Dermis microvascular lymphatic vessel endothelial cell (primary cell): ENCODE measurements at places on chromosomes 6 and 20.
A peak's percentile ranks its signal among the peaks of the same experiment; 100 is the strongest.

- DNase-seq: no peak
These were observed 3.6 kb downstream of the HLA-DMB start for GRCh38 chr6:32937230-32937633.

- DNase-seq: no peak
These were observed 5.9 kb downstream of the RNASET2 start for GRCh38 chr6:166950443-166950821.

- DNase-seq: no peak
These were observed 117.7 kb downstream of the RPS12 start for GRCh38 chr6:132931936-132932514.

DNA sequence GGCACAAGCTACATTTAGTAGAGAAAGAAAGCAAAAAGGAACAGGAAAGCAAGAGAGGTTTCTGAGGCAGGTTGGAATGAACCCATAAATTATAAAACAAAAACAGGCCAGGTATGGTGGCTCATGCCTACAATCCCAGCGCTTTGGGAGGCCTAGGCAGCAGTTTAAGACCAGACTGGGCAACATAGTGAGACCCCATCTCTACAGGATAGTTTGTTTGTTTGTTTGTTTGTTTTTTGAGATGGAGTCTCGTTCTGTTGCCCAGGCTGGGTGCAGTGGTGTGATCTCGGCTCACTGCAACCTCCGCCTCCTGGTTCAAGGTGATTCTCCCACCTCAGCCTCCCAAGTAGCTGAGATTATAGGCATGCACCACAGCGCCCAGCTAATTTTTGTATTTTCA lies 49.0 kb downstream of the AFG1L start:
- DNase-seq: no peak

GRCh38 chr6:35359744-35360348 lies 17.5 kb downstream of the PPARD start:
- DNase-seq: no peak

- no peak for DNase-seq
These were observed 89.4 kb downstream of the SLC24A3 start for GRCh38 chr20:19301843-19302242.

- DNase-seq: no peak
These were observed 639 bp upstream of the ZNF335 start for GRCh38 chr20:45972500-45973183.

- DNase-seq: no peak
These were observed 60.6 kb downstream of the GPX5 start for GRCh38 chr6:28586324-28586723.

GRCh38 chr6:107691062-107691751 lies 132.9 kb downstream of the SCML4 start:
- DNase-seq: no peak

- DNase-seq: peak; percentile 96
These were observed 4.2 kb upstream of the CTSZ start for GRCh38 chr20:59010995-59011873.

GRCh38 chr20:25245461-25245860 lies 2.4 kb upstream of the PYGB start:
- DNase-seq: no peak

GRCh38 chr6:107690643-107691061 lies 133.5 kb downstream of the SCML4 start:
- no peak for DNase-seq

GRCh38 chr6:108989700-108990099 lies 104.9 kb downstream of the SESN1 start:
- no peak for DNase-seq

GRCh38 chr6:113909224-113909856 lies 52.2 kb downstream of the MARCKS start:
- DNase-seq: peak; percentile 69

DNA sequence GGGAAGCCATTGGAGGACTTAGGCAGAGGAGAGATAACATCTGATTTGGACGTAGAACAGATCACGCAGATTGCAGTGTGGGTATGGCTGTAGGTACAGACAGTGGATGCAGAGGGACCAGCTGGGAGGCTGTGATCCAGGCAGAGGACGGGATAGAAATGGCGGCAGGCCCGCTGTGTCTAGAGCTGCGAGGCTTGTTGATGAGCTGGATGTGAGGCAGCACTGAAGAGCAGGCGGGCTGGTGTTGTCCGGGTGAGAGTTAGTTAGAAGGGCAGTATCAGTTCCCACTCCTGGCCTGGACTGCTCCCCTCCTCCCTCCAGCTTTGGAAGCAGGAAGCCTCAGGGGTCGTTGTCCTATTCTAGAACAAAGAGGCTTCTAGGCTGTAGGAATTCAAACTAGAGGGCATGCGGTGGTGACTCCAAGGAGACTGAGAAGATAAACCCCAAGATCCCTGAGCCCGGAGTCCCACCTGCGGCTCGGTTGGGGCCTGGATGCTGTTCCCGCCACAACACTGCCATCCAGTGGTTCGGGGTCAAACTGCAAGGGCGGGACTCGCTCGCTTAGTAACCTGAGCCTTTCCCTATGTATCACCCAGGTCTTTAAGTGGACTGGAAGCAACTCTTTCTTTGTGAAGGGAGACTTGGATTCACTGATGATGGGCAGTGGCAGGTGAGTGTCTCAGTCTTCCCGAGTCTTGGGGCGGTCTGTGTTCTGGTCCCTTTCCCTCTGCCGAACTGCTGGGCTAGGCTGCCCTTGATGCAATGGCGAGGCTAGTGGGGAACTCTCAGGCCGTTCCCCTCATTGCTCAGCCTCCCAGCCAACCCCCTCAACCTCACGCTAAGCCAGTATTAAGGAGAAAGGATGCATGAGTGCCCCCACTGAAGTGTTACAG lies 11.2 kb downstream of the TLDC2 start:
- DNase-seq: peak; percentile 30

GRCh38 chr6:129774697-129775447 lies 64.9 kb upstream of the ARHGAP18 start:
- DNase-seq: peak; percentile 47

DNA sequence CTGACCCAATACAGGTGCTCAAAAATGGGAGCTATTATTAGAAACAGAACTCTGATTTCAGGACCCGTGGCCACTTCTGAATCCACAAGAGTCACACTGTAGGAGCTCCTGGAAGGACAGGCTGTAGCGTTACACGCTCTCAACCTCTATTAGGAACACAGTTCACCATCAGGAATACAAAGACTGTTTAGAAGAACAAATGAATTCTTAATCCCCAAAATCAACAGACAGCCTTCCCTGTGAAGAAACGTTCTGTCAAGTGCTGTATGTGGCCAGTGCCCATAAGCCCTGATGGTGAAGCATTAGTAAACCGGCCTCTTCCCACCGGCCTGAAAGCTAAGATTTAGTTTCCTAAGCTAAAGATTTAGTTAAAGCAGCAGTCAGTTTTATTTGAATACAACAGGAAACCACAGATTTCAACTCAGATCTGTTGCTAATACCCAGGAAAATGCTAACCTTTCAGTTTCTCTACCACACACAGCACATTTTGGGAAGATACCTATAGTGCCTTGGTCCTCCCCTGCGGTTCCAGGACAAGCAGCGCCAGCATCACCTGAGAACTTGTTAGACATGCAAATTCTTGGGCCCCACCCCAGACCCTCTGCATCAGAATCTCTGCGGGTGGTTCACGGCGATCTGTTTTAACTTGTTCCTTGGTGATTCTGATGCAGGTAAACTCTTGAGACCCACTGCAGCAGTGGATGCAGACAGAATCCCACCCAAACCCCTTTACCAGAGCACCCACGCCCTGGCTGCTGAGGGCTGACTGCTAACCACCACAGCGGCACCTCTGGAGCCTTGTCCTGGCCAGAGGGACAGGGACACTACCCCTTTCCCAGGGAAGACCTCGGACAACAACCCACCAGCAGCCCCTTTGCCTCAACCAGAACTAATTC lies 33.4 kb downstream of the MTRES1 start:
- no peak for DNase-seq

DNA sequence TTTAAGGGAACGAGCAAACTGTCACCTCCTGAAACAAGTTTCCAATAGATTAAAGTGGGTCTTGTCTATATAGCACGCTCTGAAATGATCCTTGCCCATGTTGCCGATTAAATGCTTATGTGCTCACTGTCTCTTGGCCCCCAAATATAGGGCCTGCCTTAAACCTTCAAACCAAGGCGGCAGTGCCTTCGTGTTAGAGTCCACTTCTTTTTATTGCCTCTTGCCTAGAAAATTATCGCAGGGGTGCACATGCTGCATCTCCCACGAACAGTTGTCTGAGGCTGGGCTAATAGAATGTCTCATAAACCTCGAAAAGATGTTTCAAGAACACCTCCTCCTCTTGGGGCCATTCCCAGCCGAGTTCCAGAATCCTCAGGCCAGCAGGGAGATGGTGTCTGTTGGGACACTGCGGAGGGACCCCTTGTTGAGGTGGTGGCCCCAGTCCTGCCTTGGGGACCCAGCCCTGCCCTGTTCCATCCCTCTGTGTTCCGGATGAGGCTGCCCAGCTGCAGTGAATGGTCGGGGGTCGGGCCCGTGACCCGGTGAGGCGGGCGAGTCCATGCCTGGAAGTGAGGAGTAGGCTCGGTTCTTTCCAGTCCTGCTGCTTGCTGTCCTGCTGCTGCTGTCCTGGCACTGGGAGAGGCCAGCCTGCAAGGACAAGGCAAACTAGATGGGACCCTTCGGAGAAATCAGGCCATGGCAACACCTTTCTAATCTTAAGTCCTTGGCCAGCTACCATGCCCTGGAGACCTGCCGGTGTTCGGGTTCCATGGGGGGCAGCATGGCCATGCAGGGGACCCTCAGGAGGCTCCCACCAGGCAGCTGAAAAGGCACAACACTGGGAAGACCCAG lies 34.7 kb upstream of the SLCO4A1 start:
- DNase-seq: no peak

- DNase-seq: no peak
These were observed 7.0 kb upstream of the APMAP start for GRCh38 chr20:24999568-24999967.

DNA sequence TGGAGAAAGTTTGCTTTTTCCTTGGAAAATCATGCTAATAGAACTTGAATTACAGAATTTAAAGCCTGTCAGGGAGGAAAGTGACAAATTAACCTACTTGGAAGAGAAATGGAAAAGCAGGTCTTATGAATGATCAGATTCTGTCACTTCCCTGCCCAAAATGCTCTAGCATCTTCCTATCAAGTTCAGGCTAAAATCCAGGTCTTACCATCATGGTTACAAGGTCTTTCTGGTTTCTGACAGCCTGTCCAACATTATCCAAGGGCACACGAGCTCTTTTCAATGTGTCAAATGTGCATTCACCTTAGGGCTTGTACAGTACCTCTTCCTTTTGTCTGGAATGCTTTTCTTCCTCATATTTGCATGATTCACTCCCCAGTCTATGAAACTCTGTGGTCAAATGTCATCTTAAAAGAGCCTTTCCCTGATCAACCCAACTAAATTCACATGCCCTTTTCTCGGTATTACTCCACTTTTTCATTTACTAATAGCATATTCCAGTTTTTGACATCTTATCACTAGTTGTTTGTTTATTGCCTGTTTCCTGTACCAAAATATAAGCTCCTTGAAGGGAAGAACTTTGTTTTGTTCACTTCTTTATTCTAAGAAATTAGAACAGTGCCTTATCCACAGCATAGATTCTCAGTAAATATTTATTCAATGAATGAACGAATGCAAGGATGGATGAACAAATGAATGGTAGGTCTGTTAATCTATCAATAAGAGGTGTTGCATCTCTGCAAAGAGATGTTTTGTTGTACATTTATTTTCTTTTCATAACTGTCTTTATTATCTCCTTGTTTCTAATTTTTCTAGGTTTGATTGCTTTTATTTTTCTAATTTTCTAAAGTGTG lies 139.5 kb downstream of the BCAS1 start:
- no peak for DNase-seq

DNA sequence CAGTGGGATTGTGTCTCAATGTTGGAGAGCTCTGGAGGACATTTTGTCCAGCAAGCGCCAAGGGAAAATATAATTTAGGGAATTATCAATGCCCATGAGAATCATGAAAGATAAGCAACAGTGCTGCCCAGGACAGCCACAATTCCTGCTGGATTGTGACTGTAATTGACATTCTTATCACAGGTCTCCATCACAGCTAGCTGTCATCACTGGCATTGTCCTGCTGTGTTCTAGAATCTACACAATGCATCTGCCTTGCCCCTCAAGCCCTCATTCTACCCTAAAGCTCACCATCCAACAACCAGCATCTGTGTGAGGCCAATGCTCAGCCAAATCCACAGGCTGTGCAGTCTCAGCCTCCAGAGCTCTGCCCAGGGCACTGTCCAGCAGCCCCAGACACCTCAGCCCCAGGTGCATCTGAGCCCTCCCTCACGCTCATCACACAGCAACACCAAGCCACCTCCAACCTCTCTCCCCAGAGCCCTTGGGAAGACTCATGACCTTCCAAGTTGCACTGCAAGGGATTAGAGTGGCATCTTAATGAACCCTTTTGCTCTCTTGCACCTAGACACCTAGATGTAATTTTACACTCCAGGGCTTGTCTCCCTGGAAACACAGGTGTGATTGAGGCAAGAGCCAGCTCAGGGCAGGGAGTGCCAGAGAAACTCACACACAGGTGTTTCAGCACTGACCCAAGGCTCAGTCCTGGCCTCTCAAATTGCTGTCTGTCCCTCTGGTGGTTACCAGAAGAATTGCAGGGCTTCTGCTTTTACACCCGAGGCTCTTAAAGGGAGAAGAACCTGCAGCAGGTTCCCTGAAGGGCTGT lies 85.2 kb upstream of the PHACTR3 start:
- DNase-seq: peak; percentile 42

GRCh38 chr6:10555625-10556309 lies 34.6 kb downstream of the GCNT2 start:
- peak; percentile 96 for DNase-seq

- no peak for DNase-seq
These were observed 295.2 kb downstream of the EPHA7 start for GRCh38 chr6:93124006-93124632.

DNA sequence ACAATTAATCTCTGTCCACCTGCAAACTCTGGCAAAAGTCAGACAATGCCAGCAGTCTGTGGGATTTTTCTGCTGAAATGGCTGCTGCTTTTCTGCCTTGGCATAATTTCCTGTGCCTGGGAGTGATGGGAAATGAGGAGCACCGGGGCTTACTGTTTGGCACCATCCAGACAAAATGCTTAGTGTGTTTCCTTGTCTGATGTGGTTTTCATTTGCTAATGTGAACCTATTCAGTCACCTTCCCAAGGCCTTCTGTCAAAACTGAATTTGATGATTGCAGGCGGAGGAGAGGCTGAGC lies 56.4 kb downstream of the CDH4 start:
- DNase-seq: no peak

GRCh38 chr6:169859978-169860703 lies 108.7 kb downstream of the ERMARD start:
- DNase-seq: no peak
